Stimulated activated CD8-positive, alpha-beta memory T cell treated with anti-CD3 and anti-CD28 coated beads, Interleukin-7, amount 100 ng/mL, for 1 hour (primary cell): ENCODE measurements at places on chromosomes 4 and X.

GRCh38 chr4:85955620-85956292 is 404.1 kb downstream of the MAPK10 start:
- no peak for DNase-seq

GRCh38 chr4:151753056-151753455 is 7.8 kb downstream of the GATB start:
- DNase-seq = no peak

DNA sequence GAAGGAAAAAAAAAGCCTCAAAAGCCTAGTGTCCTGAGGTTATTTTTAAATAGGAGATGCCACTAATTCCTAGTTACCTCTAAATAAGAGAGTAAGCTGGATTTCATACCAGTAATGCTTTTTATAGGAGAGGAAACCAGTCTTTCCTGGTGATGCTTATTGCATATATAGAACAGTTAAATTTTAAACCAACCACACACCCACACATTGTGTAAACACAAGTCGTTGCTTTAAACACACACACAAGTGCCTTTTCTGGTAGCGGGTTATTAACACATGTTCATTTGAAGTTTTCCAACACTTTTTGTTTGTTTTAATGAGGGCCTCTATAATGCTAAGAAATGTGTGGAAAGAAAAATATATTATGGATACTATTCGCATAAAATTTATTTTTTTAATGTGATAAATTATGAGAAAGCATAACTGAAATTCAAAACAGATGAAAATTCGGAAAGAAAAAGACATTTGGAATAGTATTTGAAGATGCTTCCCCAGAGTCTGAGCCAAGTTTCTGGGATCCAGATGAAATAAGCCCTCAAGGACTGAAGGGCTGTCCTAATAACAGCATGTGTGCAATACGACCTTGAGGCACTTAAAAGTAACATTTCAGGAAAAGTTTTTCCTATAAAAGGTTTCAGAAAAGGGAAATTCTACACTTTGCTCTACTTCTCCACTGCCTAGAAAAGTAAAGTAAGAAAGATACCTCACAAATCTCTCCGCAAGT is 2.0 kb downstream of the ANTXR2 start:
- no peak for DNase-seq

DNA sequence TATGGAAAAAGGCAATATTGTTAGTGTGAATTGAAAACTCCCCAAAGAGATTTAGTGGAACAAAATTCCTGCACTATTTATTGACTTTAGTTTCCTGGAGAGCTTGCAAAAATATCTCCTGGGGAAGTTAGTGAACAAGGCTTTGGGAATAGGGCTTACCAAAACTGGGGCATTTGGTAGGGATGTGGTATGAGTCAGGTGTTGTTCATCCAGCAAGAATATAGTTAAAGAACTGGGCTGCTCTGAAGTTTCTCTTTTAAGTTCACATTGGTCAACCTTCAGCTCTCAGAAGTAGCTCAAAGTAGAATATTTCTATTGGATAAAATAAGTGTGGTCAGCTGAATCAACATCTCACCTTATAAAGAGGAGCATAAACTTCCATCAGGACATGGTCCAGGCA is 185.0 kb downstream of the CPE start:
- no peak for DNase-seq

DNA sequence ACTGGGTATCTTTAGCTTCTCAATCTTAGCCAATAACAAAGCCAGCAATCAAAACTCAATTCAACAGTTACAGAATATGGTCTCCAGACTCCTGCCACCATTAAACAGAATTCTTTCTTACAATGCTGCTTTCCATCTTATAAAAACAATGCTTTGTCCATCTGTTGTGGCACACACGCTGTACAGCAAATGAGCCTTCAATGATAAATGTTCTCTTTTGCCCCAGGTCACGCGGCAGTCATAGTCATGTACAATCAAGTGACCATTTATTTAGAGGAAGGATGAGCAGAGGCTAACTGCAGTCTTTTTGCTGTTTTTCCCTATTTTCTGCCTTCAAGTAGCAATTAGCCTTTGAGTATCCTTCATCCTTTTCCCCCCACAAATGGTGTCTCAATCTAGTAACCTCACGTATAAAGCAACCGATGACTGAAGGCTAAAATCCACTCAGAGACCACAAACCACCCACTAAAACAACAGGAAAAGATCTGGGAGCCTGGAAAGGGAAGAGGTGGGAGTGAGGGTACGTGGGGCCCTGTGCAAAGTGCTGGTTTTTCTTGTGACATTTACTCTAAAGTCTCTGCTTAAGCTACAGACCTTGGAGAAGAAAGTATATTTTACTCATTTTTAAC is 24.4 kb downstream of the TRIM2 start:
- no peak for DNase-seq

DNA sequence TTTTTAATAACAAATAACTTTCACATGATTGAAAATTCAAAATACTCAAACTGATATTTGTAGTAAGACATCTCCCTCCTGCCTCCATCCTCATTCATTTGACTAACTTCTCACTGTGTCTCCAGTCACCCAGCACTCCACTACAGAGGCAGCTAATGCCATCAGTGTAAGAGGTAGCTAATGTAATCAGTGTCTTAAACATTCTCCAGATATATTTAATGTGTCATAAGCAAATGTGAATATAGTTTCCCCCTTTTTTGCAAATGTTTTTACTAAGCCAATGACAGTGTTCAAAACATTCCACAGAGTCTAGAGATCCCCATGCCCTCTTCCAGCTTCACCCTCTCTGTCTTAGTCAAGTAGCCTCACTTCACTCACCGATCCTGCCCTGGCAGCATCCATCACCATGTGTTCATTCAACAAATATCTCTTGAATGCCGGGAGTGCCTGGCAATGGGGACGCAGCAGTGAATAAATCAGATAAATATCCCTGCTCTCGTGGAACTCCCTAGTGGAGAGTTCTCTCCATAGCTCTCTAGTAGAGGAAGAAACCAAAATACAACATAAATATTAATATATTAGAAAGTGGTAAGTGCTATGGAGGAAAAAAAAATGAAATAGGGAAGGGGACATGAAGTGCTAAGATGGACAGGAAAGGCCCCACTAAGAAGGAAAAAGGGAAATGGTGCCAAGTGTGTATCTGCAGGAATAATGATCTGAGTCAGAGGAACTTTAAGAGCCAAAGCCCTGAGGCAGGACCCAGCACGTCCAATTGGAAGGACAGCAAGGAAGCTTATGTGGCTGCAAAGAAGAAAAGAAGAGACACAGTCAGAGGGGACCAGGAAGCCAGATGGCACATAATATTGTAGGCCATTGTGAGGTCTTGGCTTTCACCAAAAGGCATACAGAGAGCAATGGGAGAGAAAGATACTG is 18.7 kb downstream of the SCFD2 start:
- DNase-seq = no peak

- DNase-seq = no peak
Observed at GRCh38 chr4:64774626-64775025, 365.4 kb upstream of the TECRL start.

DNA sequence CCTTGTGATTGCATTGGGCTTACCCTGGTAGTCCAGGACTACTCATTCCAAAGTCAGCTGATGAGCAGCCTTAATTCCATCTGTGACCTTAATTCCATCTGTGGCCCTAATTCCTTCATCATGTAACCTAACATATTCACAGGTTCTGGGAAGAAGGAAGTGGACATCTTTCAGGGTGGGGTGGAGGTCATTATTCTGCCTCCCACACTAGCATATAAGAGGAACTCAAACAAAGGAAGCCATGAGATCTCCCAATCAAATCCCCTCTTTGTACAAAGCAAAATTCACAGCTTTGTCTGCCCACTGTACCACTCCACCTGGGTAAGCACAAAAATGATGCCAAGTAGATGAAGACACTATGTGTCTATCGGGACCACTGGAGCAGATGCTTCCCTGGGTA is 87.3 kb downstream of the SLC2A9 start:
- DNase-seq = no peak

DNA sequence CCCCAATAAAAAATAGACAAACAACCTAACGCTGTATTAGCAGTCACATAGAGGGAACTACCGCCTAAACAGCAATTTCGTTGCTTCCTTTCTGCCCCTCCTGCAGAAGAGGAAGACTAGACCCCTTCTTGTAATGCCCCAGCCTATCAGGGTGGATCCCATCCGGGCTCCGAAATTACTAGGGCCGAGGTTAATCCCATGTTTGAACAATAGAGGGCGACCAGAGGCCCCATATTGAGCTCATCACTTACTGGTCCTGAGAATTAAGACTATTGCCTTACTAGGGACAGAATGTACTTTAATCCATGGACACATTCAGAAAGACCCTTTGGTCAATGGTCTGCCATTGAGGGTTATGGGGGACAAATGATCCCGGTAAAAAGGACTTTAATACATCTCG is 11.8 kb upstream of the ZNF630 start:
- no peak for DNase-seq

- DNase-seq = no peak
Observed at GRCh38 chr4:153472122-153473037, 6.2 kb downstream of the TMEM131L start.

- DNase-seq = no peak
Observed at GRCh38 chrX:118637997-118638396, 89.4 kb upstream of the IL13RA1 start.

- no peak for DNase-seq
Observed at GRCh38 chr4:41838590-41838989, 90.1 kb upstream of the PHOX2B start.

GRCh38 chr4:31649878-31650277 is 929.7 kb downstream of the PCDH7 start:
- no peak for DNase-seq

GRCh38 chr4:179855469-179855868 is 2387.7 kb upstream of the TENM3 start:
- DNase-seq = no peak

DNA sequence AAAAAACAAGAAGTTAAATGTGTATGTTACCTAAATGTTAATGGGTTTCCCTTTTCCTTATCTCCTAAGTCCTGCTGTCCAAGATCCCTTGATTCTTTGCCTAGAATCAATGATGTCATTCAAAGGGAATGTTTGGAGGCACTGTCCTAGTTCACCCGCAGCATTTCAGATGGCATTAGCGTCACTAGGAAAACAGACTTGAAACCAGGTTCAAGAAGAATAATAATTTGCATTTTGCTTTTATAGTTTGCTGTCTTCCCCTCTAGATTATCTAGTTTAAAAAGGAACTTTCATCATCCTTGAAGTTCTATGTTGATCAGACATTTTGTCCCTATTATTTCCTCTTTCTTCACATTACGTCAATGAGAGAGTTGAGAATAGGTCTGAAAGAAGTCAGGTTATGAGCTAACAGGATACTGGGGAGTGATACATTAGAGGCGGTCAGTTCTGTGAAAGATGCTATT is 234.1 kb upstream of the PGRMC2 start:
- DNase-seq = no peak

- no peak for DNase-seq
Observed at GRCh38 chrX:83510510-83511062, 2.5 kb downstream of the POU3F4 start.

GRCh38 chrX:8849458-8849857 is 48.3 kb upstream of the FAM9A start:
- no peak for DNase-seq

DNA sequence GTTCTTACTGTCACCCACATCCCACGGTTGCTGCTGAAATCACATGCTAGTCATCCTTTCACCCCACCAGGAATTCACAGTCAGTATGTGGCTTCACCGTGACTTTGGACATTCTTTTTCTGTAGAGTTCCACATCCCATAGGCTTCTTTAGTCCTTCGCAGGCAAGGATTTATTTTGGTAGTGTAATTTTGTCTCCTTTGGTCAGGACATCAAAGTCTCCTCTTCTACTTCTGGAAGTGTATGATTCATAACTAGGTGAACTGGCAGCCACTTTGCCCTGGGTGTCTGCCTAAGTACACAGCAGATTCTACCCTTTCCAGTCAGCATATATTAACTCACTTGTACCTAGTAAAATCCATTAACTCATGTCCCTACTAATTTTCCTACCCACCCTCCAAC is 38.3 kb upstream of the MMAA start:
- no peak for DNase-seq

GRCh38 chr4:61853041-61853440 is 652.9 kb downstream of the ADGRL3 start:
- DNase-seq = no peak

GRCh38 chr4:102139132-102139573 is 206.1 kb downstream of the SLC39A8 start:
- no peak for DNase-seq

- DNase-seq = no peak
Observed at GRCh38 chr4:16129336-16129735, 45.5 kb upstream of the PROM1 start.

- DNase-seq = no peak
Observed at GRCh38 chrX:70176938-70177533, at the start of gene DGAT2L6. TSS of gene DGAT2L6 (plus strand) at chrX:70177483. CDS start at chrX:70177583, 100 bp downstream.

GRCh38 chrX:43505769-43506168 is 150.3 kb upstream of the MAOA start:
- no peak for DNase-seq

GRCh38 chr4:88991746-88992145 is 65.2 kb downstream of the FAM13A start:
- DNase-seq = no peak

GRCh38 chrX:17741123-17741511 is 3.8 kb downstream of the SCML1 start:
- no peak for DNase-seq

- no peak for DNase-seq
Observed at GRCh38 chr4:7134737-7135388, 57.5 kb upstream of the SORCS2 start.

GRCh38 chr4:2807571-2807970 is 14.7 kb downstream of the SH3BP2 start:
- no peak for DNase-seq

DNA sequence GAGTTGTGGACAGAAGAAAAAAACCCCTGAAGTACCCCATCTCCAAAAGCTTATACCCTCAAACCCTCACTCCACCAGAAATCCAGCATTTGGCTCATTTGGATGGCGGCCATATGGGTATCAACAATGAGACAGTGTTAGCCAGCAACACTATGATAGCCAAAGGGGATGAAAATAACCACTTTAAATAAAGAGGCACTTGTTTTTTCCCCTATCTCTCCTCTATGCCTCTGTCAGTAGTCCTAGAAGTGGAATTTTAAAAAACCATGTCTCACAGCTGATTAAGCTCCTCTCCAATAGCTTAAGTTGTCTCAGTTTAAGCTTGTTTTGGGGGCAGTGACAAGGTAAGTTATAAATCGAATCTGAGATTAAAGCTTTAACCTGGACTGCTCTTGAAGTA is 124.0 kb downstream of the MOSPD2 start:
- no peak for DNase-seq

DNA sequence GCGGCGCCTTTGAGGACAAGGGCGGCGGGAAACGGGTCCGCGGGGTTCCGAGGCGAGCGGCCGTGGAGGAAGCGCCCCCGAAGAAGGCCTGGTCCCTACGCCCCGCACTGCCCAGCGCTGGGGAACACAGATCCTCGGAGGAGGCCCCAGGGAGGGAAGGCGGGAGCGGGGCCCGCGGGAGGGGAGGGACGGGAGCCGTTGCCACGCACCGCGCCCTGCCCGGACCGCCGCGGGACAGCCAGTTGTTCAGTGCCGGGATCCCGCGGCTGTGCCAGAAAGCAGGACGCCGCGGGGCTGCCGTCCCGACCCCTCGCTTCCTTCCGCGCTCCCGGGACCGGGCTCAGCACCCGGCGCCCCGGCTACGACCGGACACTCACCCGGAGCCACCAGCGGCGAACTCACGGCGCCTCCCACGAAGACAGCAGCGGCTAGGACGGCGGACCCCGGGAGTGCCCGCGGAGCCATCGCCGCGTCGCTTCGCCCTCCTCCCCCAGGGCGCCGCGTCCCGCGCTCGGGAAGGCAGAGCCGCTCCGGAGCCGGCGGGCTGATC is 278 bp downstream of the RELL1 start:
- no peak for DNase-seq
